Left kidney (tissue), 8 donors: ENCODE measurements at places on chromosomes 1 and 21.

GRCh38 chr1:231236208-231236591, 4.8 kb upstream of the GNPAT start:
- no peak for DNase-seq

- DNase-seq, result no peak
Observed at GRCh38 chr1:205009670-205010069, 33.3 kb upstream of the CNTN2 start.

DNA sequence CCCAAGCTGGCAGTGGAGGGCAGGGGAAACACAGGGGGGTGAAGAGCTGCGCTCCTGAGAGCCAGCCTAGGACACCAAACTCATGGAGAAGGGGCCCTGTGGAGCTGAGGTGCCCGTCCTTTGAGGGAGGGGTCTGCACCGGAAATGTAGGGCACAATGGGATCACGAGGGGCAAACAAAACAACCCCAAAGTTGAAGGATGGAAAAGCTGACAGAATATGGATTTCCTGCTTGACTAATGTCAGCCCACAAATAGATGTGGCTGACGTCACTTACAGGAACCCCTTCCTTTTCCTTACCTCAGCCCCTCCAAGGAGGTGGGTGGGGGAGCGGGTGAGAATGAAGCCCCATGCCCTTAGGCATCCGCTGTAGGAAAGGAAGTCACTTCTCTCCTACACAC, 110.9 kb downstream of the KCNN3 start:
- no peak for DNase-seq

- DNase-seq, result no peak
Observed at GRCh38 chr1:203039609-203040512, 13.6 kb downstream of the PPFIA4 start.

- no peak for DNase-seq
Observed at GRCh38 chr21:36075171-36075570, 5.3 kb downstream of the CBR1 start.

- DNase-seq, result no peak
Observed at GRCh38 chr21:17841103-17841502, 21.9 kb upstream of the C21orf91 start.
